ENCODE measurements at places on chromosomes 7 and 10.

GRCh38 chr7:12294701-12295100 lies 83.6 kb downstream of the TMEM106B start:
- no peak for DNase-seq

DNA sequence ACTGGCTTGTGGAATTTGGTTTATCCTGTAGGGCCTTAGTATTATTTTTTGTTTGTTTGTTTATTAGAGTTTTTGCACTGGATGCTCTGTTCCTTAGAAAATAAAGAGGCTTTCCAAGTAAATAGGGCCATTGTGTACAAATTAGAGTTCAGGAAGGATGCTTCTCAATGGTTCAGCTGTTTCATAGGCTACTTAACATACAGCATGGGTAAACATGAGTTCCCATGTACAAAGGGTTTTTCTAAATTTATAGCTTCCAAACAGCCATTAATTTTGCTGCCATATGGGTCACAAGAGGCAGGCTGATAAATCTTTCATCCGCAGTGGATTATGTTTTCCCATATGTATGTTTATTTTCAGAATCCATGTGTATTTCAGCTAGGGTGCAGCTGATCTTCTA lies 121.6 kb upstream of the WDR11 start:
- DNase-seq: no peak

- DNase-seq: no peak
Observed at GRCh38 chr10:50470798-50471582, 152.8 kb downstream of the SGMS1 start.

DNA sequence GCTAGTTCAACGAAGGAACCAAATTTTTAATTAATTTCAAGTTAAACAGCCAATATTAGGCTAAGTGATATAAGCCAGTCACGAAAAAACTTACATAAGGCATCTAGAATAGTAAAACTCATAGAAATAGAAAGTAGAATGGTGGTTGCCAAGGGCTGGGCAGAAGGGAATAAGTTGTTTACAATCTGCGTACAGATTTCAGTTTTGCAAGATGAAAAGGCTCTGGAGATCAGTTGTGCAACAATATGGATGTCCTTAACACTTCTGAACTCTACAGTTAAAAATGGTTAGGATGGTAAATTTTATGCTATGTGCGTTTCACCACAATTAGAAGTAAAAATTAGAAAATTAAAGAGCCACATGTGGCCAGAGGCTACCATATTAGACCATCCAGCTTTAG lies 13.3 kb downstream of the SCRN1 start:
- no peak for DNase-seq

DNA sequence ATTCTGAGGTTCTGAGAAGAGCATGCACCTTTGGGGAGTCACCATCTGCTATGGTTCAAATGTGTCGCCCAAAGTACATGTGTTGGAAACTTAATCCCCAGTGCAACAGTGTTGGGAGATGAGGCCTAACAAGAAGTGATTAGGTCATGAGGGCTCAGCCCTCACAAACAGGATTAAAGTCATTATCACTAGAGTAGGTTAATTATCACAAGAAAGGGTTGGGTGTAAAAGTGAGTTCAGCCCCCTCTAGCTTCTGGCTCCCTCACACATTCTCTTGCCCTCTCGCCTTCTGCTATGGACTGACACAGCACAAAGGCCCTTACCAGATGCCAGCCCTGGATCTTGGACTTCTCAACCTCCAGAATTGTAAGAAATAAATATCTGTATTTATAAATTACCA lies 100.3 kb upstream of the C10orf90 start:
- no peak for DNase-seq

GRCh38 chr10:34347131-34347530 lies 468.0 kb downstream of the PARD3 start:
- DNase-seq: no peak

DNA sequence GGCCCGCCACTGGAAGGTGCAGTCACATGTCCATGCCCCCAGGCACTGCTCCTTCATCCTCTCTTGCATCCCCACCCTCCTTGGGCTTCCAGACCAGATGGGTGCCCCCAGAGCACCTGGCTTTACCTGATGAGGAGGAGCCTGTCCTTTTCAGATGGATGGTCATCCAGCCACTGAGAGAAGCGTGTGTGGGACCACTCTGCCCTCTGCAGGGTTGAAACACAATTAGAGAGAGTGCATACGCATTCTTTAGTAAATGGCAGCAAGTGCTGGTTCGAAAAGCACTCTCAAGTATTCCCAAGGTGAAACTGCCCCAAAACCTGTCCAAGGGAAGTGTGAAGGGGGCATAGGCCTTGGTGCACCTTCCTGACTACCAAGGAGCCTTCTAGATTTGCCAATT lies 41.6 kb downstream of the HBP1 start:
- no peak for DNase-seq

DNA sequence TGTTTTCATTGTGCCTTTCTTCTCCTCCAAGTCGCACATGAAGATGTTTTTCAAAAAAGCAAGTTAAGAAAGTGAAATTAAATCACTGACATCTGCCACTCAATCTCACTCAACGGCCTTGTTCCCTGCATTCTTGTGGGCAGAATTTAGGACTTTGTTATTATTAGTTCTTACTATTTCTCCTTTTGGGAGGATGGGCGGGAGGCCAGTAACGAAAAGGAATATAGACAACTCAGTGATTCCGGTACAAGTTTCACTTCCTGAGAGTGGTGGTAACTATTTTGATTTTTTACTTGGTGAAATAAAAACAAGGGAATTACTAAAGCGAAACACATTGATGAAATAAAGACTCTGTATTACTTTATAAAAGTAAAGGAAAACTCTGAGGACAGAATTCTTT lies 231.9 kb upstream of the HABP2 start:
- no peak for DNase-seq

GRCh38 chr7:41093141-41093540 lies 609.7 kb downstream of the INHBA start:
- no peak for DNase-seq

DNA sequence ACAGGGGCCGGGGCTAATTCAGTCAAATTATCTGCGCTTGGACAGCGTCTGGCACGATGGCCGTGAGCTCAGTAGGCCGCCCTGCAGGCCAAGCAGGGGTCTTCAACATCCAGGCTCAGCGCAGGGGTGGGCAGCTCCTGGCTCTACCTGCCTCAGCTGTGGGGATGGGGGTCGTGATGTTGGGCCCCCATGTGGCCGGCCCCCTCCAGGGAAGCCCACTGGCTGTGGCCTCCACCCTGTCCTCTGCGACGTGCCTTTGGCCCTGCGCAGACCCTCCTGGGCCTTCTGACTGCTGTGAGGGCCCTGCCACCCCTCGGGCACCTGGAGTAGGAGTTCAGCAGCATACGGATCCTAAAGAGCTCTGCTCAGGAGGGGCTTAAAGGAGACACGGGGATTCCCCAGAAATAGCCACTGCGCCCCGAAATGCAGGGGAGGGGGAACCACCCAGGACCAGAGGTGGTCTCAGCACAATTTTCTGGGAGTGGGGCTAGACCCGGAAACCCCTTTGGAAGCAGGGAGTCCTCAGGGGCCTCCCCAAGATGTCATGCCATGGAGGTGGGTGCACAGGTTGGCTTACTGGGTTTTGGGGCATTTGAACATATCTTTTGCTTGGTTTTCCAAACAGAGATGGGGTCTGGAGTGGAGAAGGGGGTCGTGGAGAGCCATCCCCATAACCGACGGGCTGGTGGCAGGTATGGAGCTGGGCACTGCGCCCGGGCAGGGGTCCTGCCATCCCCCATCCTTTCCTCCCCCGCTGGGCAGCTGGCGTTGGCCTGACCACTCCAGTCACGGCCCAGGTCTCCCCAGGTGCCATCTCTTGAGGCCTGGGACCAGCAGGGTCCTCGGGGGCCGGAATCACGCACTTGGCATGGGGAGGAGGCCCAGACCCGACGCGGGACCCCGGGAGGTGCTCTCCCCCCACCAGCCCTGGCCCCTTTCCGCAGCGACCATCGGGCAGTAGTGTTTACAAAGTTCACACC lies 4.0 kb upstream of the ADAP1 start:
- DNase-seq: no peak

- no peak for DNase-seq
Observed at GRCh38 chr10:77715088-77715487, 77.5 kb upstream of the KCNMA1 start.

- DNase-seq: no peak
Observed at GRCh38 chr10:16989826-16990293, 139.8 kb downstream of the CUBN start.

DNA sequence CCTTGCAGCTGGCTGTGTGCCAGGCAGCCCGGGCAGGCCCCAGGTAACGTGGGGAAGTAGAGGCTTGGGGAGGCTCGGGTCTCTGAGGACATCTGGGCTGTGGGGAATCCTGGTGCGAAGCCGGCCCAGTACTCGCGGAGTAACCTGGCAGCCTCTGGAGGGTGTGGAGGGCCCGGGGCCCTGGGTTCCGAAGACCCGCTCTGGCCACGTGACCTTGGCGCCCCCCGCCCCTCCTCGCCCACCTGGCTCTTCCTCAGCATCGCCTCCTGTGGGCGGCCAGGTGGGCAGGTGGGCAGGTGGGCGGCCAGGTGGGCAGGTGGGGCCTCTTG lies 143.1 kb downstream of the WDR37 start:
- no peak for DNase-seq

DNA sequence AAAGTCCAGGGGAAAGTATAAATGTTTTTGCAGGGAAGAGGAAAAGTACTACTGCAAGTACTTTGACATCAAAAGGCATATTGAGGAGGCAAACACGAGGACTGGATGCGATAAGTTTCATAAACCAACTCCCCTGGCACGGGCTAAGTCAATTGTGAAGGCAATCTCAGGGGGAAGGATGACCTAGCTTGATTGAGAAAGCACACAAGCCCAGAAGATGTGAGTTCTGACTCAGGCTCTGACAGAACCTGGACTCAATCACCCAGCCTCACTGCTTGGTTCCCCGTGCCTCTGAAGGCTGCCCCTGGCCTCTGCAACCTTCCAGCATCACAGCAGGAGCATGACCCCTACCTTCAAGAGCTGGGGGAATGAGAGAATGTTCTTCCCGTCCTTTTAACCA lies 93.2 kb upstream of the ZNF438 start:
- no peak for DNase-seq

- DNase-seq: no peak
Observed at GRCh38 chr7:2483494-2483893, 7.3 kb upstream of the GRIFIN start.

- no peak for DNase-seq
Observed at GRCh38 chr7:112529521-112529920, 48.7 kb downstream of the LSMEM1 start.

GRCh38 chr10:51983481-51983880 lies 284.1 kb upstream of the CSTF2T start:
- DNase-seq: no peak

DNA sequence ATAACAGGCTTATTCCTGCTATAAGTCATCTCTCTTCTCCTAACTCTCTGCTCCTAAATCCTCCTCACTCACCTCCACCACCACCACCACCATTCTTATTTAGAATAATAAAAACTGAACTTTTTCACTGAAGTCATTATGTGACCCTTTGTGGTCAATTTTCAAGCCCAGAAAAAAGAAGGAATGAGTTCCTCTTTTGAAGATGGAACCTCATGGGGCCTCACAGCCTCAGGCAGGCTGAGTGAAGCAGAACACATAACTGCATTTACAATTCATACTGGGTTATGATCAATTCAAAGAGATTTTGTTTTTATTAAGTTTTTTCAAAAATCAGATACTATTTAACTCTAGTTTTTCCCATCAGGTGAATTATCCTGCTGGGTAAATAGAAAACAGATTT lies 29.8 kb downstream of the PNLIPRP3 start:
- DNase-seq: no peak

DNA sequence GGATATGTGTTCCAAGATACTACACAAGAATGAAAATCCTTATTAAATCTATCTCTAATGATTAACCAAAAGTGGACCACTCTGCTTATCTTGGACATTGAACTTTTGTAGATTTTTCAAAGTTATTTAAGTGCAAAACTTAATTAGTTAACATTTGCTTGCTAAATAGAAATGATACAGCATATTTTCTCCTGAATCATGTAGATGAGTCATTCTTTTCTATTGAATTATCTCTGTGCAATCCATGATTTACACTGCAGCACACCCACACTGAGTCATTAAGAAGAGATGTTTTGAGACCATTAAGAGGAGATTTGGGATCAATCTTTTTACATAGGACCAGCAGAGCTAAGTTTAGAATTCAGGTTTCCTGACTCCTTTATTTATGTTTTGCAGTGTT lies 6.6 kb upstream of the ABCC2 start:
- no peak for DNase-seq

DNA sequence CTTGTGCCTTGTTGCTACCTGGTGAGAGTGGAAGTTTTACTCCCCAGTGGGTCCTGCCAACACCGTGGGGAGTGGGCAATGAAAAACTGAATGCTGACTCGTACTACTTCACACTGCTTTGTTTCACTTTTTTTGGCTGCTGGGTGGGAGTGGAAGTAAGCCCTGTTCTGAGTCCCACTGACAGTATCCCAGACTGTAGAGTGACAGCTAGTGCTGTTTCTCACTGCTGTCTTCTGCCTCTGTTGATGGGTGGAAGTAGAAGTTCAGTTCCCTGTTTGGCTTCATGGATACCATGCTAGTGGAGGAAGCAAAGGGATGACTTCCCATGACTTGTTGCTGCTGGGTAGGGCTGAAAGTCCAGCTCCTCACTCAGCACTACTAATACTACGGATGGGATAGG lies 98.4 kb downstream of the STK31 start:
- no peak for DNase-seq

DNA sequence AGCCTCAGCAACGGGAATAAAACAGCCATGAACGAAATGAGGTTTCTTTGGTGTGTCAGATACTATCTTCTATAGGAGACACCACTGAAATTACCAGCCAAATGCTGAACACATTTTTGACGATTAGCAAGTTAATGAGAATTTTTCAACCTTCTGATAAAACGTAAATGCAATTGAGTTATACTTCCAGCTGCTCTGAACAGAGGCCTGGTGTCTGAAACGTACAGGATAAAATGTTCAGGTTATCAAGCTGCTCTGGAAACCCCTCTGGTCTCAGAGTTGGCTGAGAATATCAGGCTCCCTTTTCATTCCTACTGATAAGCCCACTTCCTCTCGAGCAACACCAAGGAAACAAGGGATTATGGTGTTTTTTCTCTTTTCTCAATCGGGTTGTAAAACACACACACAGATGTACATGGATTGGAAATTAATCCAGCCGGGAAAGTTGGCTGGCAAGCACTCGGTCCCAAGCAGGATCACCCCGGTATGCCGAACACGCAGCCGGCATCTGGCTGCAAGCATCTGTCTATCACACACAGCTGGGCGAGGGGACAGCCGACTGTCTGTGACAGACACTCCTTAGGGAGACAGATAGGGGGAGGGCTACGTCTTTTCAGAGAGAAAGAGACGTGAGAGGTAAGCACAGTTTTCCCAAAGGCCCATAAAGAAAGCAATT lies 171.8 kb downstream of the PRKAG2 start:
- DNase-seq: no peak

GRCh38 chr10:43057831-43058340 lies 19.0 kb upstream of the RET start:
- no peak for DNase-seq

GRCh38 chr7:73539709-73540108 lies 17.6 kb upstream of the BAZ1B start:
- no peak for DNase-seq

DNA sequence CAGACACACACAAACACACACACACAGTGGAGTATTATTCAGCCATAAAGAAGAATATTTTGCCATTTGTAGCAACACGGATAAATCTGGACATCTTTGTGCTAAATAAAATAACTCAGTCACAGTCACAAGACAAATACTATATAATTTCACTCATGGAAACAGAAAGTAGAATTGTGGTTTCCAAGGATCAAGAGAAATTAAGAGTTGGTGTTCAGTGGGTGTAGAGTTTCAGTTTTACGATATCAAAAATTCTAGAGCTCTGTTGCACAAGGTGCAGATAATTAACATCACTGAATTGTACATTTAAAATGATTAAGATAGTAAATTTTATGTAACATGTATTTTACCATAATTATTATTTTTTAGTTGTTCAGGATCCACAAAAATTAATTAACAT lies 1235.0 kb downstream of the XPNPEP1 start:
- DNase-seq: no peak
